Effector CD4-positive, alpha-beta T cell (primary cell): ENCODE measurements at places on chromosomes 5 and 9.

DNA sequence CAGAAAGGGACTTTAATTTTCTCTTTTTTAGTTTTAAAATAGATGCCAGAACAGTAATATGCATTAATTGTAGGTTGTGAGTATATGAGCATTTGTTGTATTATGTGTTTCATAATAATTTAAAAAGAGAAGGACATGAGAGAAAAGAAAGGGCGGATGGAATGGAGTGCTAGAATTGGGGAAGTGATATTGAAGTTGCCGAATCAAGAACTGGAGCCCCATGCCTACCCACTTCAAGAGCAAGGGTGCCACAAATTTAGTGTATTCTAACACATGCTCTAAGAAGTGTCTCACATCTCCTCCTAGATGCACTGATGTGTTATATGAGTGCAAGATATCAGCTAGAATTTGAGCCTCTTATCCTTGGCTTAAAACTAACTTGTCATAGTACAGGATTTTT is 43.6 kb upstream of the FYB1 start:
- no peak for DNase-seq

- no peak for DNase-seq
These were observed 468.6 kb downstream of the CDH18 start for GRCh38 chr5:19519448-19519847.

GRCh38 chr5:141524604-141525597 is 36.0 kb downstream of the PCDHGC5 start:
- peak; percentile 46 for DNase-seq

DNA sequence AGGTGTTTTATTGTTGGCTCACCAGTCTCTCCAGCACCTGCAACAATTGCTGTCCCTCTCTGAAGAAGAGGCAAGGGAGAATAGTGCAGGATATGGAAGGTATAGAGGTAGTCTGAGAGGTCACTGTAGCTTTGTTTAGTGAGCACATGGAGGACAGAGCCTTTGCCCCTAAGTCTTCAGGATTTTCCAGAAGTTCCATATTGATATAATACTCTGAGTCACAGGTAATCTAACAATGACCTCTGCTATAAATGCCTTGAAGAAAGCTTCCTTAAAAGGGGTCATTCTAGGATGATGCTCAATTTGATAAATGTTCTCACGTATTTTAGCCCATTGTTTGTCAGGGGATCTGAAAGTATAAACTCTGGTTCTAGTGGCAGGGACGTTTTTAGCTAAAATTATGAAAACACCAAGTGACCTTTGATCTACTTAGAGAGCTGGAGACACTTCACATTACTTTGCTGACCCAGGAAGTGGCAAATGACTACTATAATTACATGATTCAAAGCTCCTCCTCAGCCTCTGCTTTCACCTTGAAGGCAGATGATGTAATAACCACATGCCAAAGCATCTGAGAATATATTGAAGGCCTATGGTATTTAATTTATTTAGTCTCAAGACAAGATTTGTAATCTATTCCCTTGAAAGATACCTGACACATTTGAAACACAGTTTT is 366.9 kb upstream of the NUDT12 start:
- DNase-seq = no peak

GRCh38 chr5:141846031-141846430 is 32.2 kb downstream of the PCDH1 start:
- DNase-seq = no peak

DNA sequence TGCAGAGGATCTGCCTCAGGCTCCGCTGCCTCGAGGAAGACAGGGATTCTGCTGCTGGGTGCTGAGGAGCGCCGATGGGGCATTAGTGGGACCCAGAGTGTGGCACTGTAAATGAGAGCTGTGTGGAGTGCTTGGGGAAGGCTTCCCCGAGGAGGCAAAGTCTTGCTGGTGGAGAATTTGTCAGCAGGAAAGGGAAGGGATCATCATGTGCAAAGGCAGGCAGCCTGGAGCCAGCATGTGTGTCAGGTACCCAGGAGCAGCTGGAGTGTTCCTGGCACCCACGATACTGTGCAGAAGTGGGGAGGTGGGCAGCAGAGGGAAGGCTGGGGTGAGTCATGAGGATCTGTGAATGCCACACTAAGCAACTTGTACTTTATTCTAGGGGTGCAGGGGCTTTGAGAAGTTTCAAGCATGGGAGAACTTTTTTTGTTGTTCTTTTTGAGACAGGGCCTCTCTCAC is 12.3 kb downstream of the B4GALT7 start:
- DNase-seq = no peak

DNA sequence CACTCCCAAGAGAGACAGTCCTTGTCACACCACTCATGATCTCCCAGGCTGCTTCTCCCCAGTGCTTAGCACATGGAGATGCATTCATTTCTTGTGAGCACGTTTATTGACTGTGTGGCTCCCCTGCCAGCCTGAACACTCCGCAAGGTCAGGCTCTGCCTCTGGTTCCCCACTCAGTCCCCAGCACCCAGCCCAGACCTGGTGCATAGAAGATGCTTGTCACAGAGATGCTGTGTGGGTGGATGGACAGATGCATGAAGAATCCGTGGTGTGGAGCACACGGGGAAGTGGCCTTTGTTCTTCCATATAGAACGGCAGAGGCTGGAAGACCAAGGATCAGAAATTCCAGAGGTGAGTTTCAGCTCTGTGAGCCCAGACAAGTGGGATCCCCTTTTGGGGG is 13.8 kb upstream of the CRB2 start:
- DNase-seq = no peak

DNA sequence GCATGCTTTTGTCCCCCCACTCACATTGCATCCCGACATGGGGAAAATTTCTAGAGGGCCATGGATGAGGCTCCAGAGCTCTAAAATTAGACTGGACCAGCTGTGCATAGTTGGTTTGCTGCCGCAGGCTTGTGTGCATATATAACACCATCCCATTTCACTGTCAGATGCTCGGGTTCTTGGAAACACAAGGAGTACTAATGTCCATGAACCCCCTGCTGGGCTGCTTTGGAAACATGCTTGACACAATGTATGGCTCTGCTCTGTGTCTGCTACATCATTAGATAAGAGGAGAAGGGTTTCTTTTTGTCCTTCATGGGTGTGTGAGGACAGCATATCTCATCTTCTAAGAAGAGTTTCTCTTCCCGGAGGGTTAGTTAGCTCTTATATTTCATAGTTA is 292.1 kb upstream of the RORB start:
- no peak for DNase-seq

DNA sequence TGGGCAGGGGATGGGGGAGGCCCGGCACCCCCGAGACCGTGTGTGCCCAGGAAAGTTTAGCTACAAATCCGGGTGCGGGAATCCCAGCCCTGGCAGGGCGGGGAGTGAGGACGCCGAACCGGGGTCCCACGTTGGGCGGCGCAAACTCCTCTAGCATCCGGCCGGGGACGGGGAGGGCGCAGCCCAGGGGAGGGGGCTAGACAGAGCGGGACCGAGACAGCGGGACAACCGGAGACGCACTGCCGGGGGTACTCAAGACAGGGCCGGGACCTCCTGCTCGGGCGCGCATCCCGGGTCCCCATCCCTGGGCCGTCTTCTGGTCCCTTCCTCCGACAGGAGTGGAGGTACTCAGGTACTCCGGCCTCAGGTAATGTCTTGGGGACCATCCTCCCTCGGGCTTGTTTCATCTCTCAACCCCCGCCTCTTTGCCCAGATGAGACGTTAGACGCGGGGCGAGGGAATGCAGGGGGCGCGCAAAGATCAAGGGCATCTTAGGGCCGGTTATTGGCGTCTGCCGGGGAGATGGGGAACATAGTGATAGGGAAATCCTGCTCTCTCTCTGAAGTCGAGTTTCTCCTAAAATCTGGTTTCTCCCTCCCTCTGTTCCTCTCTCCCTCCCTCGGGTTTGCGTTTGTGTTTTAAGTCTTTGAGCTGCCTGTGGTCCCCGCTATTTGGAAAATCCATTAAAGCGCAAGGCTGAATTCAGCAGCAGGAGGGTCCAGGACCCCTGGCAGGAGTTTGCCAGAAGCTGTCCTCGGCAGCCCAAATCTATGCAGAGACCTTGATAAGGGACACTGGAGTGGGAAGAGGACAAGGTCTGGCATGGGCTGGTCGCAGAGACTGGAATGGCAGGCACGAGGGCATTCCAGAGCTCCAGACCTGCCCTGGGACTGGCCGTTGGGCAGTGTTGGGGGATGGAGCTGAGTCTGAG is 815 bp downstream of the PDZD2 start:
- no peak for DNase-seq

DNA sequence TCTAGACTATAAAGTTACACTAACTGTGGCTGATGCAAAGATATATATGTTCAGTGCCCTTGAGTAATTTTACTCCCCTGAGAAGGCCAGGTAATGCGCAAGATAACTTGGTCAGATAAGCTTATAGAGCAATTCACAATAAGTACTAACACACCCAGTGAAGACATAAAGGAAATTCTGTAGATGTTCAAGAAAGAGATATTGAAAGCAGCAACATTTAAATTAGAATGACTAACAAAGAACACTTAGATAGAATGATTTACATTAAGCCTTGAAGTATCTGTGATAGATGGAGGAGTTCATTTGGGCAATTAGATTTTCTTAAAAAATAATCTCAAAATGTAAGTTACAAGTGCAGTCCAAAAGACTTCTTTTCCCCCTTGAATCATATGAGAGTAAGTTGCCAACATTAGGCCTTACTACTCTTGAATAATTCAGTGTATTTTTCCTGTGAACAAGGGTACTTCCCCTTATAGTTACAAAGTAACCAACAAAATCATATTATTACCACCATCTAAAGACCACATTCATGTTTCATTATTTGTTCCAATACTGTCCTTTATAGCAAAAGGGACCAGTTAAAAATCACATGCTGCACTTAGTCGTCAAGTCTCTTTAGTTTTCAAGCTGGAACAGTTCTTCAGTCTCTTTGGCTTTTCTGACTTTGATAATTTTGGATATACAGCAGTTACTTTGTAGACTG is 44.4 kb upstream of the ELOVL7 start:
- DNase-seq = no peak

GRCh38 chr9:76756268-76756640 is 8.0 kb upstream of the PCA3 start:
- no peak for DNase-seq

DNA sequence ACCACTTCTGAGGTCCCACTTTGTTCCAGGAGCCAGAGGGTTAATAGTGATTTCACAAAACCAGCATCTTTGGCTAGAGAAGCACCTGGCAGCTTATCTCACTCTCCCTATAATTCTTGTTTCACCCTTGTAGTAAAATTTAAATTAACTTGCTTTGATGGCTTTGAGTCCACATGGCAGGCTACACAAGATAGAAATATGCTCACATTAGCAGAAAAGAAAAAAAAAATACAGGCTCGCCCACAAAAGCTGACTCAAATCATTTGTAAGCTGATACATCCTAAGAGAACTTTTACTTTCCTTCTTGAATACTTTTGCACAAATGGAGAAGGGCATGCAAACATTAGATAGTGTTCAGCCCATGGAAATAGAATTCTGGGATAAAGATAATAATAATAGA is 36.2 kb downstream of the TNFSF15 start:
- DNase-seq = no peak
